ENCODE measurements at places on chromosomes 3 and 15. TPM values are rescaled to one million over a fixed set of nuclear protein-coding genes. Genes with fewer than 3 reads are reported as not detected.

Gene ZBED2
- not detected for total RNA-seq

Gene MYO5C
- under 0.01 TPM for total RNA-seq

Gene RFT1
- 9.7 TPM for total RNA-seq

Gene CCR5
- total RNA-seq: under 0.01 TPM
